Cortex of kidney (tissue), 1 donor: ENCODE measurements at places on chromosomes 3 and 15.

GRCh38 chr3:146476094-146476740 lies 6.9 kb upstream of the PLSCR2 start:
- DNase-seq: no peak

GRCh38 chr15:26015516-26016075 lies 152.5 kb upstream of the ATP10A start:
- no peak for DNase-seq

GRCh38 chr3:2154621-2155020 lies 56.0 kb downstream of the CNTN4 start:
- no peak for DNase-seq

DNA sequence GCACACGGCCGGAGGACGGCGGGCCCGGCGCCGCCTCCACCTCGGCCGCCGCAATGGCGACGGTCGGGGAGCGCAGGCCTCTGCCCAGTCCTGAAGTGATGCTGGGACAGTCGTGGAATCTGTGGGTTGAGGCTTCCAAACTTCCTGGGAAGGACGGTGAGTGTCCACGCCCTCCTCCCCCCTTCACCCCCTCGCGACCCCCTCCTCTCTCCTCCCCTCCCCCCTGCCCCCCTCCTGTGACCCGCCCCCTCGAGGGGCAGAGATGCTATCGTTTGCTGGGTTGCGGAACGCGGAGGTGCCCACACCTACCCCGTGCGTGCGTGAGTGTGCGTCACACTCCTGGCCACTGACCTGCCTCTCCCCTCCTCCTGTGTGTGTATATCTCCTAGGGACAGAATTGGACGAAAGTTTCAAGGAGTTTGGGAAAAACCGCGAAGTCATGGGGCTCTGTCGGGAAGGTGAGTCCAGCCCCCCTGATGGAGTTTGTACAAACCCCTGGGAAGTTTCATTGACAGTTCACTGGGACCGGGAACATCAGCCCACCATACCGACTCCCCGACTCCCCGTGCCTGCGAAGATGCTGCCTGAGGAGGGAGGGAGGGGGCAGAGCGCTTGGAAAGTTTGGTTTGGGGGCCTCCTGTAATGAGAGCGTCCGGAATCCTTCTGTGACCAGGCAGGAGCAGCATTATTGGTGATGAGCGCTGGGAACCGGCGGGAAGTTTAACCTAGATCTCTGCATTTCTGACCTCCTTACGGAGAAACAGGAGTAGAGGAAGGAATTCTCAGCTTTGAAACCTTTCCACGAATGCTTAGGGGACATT lies 795 bp upstream of the SCAANT1 start:
- no peak for DNase-seq
